ENCODE measurements at places on chromosomes 16 and 17.

DNA sequence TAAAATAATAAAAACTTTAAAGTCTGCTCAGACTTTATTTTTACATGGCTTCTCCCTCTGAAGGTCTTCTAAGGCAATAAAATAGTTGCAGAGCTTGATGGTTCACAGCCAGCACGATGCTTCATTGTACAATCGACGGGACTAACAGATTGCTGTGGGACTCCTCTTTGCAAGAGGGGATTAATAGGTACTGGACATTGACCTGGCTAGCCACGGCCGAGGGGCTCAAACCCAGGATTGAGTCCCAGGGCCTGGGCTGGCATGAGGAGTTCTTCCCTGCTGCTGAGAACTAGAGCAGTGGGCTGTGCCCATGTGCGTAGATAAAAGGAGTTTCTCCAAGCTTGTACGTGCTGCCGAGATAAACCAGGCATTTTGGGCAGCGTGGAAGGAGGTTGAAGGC lies 23.6 kb upstream of the GAN start:
- no peak for DNase-seq

- DNase-seq = no peak
Observed at GRCh38 chr17:80187515-80187941, 17.7 kb downstream of the CARD14 start.

DNA sequence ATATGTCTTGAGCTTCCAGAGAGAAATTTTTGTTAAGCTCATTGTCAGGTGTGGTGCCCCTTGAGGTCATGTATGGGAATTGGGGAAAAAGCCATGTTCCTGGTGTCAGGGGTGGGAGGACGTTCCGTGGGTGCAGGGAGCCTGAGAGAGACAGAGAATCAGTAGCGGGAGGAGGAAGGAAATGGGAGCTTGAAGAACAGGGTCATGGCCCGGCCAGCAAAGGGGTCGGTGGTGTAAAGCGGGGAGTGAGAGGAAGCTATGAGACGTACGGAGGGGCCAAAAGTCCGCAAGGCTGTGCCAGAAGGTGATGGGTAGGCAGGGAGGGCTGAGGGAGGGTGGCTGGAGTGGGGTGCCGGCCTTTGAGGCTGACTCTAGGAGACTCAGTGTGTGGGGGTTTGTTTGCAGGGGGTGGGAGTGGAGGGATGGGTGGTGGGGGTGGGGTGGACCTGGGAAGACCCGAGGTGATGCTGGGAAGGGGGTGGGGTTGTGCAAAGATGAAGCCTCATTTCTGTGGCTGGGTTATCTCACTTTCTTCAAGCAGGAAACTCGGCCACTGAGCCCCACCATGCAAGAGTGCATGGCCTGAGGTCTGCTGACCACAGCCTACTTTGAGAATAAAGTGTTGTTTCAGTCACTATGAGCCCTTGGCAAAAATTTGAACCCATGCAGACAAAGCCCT lies 63.6 kb downstream of the PLCG2 start:
- DNase-seq = no peak

DNA sequence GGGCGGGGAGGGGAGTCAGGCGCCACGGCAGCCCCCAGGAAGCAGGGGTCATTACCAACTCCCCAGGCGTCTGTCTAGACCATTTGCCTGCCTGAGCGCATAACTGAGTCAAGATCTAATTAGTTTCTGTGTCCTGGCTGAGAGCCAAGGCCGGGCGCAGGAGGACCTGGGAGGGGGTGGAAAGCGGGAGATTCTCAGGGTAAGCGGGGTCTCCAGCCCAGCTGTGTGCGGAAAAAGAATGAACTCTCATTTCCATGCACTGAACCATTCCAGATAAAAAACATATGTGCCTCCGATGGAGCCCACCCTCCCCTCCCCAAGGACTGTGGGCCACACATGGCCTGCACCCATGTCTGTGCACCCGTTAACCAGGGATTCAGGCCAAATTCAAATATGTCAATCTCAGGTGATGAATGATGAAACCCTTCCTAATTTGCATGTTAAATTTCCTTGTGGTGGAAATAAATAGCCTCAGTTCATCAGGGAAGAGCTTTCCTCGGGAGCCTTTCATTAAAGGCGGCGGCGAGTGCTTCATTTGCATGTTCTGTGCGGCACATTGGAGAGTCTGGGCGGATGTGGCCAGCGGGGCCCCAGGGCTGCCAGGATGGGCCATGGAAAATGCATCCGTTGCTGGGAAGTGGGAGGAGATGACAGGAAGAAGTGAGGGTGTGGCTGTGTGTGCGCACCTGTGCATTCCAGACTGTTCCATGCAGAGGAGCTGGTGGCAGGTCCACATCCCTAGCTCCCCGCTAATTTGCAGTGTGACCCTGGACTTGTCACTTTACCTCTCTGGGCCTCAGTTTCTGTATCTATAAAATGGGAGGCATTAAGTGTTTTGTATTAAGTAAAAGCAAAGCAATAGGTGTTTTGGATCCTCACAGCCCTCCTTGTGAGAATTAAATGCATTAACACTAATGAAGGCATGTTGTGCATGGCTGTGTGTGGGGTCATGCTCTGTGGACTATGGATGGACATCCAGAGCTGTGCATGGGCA lies 151.1 kb downstream of the SDK2 start:
- DNase-seq = peak; percentile 5
